ENCODE measurements at places on chromosomes 16 and 17.

DNA sequence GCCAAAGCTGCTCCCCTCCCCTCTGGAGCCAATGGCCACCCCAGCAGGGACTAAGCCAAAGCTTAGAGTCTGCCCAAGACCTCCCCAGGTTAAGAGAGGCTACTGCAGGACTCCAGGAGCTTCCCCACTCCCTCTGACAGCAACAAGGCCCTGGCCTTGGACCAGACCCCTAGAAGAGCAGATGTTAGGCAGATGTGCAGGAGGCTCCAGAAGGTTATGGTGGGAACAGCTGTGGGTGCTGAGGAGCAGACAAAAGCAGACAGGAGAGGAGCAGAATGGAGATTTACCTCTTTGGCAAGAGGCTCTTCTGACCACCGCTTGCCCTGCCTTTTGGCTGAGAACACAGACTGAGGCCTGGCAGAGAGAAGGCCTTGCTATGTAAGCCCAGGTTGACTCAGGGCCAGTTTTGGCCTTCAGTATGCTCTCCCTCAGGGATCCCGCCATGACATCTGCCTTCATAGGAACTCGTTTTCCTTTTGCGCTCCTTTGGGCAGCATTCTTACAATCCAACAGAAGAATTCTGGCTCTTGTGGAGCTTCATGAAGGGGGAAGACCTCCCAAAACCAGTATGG lies 113.0 kb downstream of the RBFOX3 start:
- no peak for DNase-seq

DNA sequence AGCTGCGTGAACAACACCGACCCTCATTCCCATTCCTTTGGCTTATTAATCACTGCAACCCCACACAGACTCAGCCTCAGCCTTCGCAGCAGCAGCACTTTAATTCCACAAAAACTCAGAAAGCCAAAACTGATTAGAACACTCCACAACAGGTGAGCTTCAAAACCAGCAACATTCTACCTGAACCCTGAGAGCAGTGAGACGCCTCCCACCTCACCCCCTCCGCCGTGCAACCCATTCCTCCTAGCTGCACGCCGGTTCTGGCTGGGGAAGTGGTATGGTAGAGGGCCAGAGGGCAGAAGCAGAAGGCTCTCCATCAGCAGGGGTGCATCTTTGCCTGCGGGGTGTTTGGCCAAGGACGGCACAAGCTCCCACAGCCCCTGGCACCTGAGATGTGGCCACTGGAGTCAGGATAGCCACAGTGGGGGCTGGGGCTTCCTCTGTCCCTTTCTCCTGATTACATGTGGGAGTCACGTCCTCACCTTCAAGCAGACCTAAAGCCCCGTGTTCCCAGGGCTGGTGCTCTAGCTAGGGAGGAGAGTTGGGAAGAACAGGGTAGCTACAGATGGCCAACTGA lies 1.6 kb downstream of the BORCS6 start:
- no peak for DNase-seq

DNA sequence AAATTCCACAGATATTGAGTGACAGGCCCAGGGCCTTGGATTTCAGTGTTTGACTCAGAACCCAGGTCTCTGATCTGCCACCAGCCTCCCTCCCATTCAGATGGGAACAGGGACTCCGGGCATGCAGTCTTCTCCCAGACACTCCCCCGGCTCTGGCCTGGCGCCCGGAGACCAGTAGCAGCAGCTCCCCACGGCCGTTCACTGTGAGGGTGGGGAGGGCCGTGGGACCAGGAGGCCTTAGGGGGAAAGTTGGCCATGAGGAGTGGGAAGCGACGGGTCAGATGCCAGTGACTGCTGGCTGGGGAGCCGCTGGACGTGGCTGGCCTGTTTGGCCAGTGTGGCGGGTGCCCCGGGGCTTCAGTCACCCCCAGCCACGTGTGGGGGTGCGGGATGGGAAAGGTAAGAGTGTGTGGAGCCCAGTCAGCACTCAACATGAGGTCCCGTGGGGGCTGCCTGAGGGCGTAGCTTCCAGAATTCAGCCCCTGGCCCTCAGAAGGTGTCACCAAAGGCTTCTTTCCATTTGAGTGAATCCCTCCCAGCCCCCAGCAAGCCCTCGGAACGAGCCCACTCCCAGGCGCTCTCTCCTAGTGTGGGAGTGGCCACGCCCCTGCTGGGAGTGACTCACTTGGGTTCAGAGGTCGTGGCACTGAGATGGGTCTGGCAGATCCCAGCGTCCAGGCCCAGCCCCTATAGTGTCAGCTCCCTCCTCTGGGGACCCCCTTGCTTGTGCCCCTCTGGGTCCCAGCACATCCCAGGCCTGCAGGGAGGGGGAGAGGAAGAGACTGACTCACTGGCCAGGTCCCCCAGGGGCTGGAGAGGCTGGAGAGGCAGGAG lies 309.4 kb downstream of the SEC14L1 start:
- peak; percentile 69 for DNase-seq

GRCh38 chr16:2250652-2251295 lies 613 bp downstream of the ECI1 start:
- peak; percentile 25 for DNase-seq

DNA sequence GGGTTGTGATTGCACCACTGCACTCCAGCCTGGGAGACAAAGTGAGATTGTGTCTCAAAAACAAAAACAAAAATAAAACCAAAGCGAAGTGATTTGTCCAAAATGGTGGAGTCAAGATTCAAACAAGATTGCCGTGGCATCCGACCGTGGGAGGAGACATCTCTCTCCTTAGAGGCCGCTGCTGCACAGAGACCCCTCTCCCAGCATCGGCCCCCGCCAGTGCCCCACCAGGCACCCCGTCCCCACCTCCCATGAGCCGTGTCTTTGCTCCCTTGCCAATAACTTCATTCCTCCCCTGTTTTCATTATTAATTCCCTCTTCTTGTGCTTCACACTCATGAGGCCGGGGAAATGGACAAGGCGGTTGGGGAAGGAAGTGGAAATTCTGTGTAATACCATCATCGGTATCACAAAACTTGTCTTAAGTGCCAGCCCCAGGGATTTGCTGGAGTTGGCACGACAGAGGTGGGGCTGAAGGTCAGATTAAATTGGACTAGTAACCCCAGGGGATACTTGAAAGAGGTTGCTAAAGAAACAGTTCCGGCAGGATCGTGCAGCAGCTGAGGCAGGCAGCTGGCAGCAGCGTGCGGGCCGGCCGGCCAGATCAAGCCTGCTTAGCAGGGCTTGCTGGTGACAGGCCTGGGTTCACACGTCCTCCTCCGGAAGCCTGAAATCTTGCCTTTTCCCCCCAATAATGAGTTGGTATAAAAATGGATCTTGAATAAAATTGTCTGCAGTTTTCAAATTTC lies 66.8 kb downstream of the RTN4RL1 start:
- DNase-seq: no peak

- DNase-seq: no peak
These were observed 45.8 kb upstream of the TAOK1 start for GRCh38 chr17:29344201-29344856.

GRCh38 chr16:81405702-81406113 lies 38.9 kb upstream of the CMIP start:
- DNase-seq: no peak

DNA sequence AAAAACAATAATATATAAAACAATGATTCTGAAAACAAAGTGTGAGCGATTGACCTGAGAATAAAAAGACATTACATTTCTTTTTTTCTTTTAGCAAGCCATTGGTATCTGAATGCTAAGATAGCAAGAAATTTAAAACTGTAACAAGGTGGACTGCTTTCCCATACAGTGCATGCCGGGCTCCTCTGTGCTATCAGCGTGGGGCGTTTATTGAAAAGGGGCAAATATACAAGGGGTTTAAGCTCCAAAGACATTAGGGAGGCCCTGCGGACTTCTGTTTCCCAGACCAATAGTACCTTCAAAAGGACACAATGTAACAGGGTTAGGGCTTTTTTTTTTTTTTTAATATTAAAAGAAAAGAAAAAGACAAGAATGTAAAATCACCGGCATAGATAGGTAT lies 261.3 kb downstream of the ZFHX3 start:
- DNase-seq: no peak

DNA sequence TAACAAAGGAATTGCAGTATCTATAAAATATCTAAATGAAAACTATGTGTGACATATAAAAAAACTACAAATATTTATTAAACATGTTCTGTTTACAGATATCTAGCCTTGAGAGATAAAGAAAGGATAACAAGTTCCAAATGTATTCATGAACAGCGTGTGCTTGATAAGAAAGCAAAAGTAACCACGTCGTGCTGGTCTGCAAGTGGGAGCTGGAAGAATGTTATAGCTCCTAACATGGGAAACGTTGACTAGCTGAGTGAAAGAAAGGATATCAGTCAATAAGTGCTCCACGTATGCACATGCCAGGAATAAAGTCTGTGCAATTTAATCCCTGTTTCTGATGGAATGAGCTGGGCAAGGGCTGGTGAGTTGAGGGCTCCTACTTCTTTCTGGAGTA lies 71.2 kb upstream of the CDYL2 start:
- DNase-seq: no peak

All from stimulated activated CD8-positive, alpha-beta memory T cell treated with anti-CD3 and anti-CD28 coated beads, Interleukin-15, amount 100 ng/mL, for 48 hours (primary cell).